ENCODE measurements at places on chromosomes 13 and 19.

- DNase-seq, result no peak
Measured at GRCh38 chr13:59823486-59823885, 340.2 kb downstream of the DIAPH3 start.

GRCh38 chr19:51421229-51422052 is 4.0 kb upstream of the SIGLEC10 start:
- no peak for DNase-seq

DNA sequence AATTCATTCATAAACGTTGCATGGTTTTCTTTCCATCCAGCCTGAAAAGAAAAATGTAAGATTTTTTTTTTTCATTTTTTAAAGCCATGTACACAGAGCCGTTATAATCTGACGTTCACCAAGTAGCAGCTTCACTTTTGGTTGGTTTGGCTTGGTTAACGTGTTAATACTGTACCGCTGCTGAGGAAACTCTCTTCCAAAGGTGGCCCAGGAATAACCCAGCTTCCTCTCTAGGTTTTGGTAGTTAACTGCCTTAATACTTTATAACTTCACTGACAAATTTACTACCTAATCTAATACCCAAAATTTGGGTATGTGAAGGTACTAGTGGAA is 1.7 kb downstream of the INTS6 start:
- DNase-seq, result no peak

DNA sequence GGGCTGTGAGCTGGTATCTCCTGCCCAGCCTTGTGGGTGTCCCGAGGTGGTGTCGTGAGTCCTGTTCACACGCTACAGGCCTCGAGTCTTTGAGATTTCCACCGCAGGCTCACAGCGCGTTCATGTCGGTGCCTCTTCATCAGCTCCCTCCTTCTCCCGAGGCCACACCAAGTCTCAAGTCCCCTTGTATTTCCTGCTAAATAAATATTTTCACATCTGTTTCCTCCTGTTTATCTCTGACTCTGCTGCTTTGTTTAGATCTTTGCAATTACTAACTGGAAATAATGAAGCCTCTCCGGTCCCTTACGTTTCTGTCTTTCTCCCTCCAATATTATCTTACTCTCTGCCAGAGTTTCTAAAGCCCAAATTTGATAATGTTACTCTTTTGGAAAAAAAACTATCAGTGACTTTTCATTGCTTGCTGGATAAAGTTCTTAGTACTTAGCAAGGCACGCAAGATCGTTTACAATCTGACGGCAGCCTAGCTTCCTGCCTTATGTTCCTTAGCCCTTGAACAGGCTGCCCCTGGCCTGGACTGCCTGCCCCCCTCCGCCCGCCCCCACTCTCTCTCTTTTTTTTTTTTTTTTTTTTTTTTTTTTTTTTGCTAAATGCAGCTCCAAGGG is 130.5 kb upstream of the RNF113B start:
- DNase-seq, result no peak

- DNase-seq, result no peak
Measured at GRCh38 chr13:95301968-95302393, 730 bp upstream of the ABCC4 start.

DNA sequence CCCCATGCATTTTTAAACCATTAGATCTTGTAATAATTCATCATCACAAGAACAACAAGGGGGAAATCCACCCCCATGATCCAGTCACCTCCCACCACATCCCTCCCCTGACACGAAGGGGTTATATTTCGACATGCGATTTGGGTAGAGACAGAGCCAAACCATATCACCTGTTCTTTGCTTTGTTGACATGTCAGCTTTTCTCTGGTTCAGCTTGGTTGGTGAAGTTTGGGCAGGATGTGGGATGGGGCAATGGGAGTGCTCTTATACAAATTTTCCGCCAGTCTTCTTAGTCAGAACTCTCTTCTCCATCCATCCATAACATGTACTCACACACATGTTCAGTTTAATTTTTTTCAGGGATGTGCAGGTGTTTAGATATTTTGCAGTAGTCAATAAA is 12.9 kb downstream of the TPP2 start:
- DNase-seq, result no peak

- no peak for DNase-seq
Measured at GRCh38 chr19:17069193-17069592, 6.1 kb downstream of the HAUS8 start.

DNA sequence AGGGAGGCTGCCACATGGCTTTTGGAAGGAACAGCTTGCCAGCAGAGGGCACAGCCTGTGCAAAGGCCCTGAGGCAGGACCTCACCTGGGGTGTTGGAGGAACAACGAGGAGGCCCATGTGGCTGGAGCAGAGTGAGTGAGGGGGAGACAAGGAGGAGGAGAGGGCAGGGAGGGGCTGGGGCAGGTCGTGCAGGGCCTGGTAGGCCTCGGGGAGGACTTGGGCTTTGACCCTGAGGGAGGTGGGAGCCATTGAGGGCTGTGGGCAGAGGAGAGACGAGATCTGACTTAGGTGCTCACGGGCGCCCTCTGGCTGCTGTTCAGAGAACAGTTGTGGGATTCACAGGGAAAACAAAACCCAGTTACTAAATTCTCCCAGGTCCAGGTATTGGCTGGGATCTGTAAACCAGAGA is 25.2 kb downstream of the ZNRF4 start:
- peak; percentile 35 for DNase-seq

- DNase-seq, result peak; percentile 30
Measured at GRCh38 chr13:23876265-23876664, 12.9 kb downstream of the MIPEP start.

- DNase-seq, result peak; percentile 14
Measured at GRCh38 chr13:74575729-74576125, 441.5 kb upstream of the KLF12 start.

GRCh38 chr13:42110410-42111155 is 62.1 kb downstream of the DGKH start:
- DNase-seq, result peak; percentile 75

DNA sequence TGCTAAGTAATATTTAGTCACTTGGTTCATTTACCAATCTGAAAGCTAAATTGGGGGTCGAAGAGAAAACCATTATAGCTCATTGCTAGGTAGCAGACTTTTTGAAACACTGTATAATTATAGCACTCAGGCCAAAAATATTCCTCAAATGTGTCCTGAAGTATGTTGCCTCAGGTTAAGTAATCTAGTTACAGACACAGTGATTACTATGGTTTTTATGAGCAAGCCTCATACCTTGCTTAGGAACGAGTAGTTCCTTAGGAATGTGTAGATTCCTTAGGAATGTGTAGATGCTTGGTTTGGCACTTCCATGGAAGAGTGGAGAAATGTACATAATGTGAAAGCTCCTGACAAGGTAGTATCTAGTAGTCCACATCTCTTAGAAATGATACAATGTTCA is 387.5 kb downstream of the LMO7 start:
- no peak for DNase-seq

- DNase-seq, result no peak
Measured at GRCh38 chr13:81318231-81319019, 977.5 kb upstream of the SPRY2 start.

DNA sequence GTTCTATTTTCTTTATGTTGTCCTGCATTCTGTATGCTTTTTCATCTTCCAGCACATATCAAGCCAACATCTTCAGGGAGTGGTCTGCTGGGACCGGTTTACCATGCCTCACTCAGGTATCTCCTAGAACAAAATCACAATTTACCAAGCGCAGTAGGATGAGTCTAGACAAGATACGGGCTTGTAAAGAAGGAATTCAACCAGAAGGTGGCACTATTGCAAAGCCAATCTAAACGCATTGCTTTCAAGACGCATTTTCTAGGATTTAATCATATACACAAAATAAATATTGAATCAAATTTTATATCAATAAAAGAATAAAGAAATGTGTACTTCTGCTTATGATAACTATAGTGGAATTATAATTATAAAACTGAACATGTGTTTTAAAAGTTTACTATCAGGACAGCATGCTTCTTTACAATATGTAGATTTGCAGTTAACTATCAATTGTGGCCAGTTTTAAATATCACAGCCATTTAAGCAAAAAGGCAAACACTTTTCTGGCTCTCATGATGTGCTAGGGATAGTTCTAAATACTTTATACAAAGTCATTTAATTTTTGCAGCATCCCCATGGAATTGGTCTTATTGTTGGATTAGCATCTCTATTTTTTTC is 16.1 kb upstream of the TPP2 start:
- peak; percentile 76 for DNase-seq

- DNase-seq, result no peak
Measured at GRCh38 chr13:77042566-77043177, 15.7 kb upstream of the FBXL3 start.

DNA sequence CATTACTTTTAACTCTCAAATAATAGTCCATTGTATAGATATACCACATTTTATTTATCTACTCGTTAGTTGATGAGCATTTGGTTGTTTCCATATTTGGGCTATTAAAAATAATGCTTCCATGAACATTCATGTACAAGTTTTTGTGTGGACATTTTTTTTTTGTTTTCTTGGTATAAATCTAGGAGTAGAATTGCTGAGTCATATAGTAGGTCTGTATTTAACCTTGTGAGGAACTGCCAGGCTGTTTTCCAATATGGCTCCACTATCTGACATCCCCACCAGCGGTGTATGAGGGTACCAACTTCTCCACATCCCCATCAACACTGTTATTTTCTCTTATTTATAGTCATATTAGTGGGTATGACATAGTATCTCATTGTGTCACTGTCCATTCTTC is 143.1 kb downstream of the RAP2A start:
- no peak for DNase-seq

DNA sequence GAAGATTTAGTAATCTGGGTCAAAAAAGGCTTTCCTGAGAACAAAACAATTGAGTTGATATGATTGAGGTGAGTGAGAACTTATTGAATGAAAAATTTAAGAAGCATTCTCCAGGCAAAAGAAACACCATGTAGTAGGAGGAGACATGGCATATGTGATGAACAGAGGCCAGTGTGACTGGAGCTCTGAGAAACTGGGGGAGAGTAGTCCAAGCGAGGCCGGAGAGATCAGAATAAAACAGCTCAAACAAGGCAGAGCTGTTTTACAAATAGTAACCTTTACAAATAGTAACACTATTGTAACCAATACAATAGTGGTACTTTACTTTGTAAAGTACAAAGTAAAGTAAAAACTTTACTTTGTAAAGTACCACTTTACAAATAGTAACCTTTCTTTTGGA is 1159.1 kb downstream of the PCDH9 start:
- DNase-seq, result peak; percentile 4

DNA sequence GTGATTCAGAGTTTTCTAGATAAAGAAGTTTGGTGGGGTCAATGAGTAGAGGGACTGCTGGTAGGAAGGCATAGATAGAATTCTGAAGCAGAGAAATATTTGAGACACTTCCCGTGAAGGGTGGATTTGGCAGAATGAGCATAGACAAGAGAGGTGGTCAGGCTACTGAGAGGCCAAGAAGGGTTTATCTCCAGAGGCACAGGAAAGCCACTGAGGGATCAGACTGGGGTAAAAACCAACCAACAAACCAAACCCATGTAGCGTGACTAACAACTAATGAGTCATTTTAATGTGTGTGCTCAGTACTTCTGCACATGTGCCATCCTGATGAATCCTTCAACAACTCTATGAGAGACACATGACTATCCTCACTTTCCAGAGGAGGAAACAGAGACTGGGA is 60.0 kb upstream of the SERP2 start:
- DNase-seq, result peak; percentile 57

- peak; percentile 48 for DNase-seq
Measured at GRCh38 chr13:23289917-23290357, 109.2 kb downstream of the SGCG start.

GRCh38 chr13:53856573-53857195 is 828.1 kb downstream of the OLFM4 start:
- no peak for DNase-seq

- peak; percentile 66 for DNase-seq
Measured at GRCh38 chr19:2270423-2271233, 11.3 kb downstream of the PEAK3 start.
